ENCODE measurements at places on chromosomes 2 and 18.

DNA sequence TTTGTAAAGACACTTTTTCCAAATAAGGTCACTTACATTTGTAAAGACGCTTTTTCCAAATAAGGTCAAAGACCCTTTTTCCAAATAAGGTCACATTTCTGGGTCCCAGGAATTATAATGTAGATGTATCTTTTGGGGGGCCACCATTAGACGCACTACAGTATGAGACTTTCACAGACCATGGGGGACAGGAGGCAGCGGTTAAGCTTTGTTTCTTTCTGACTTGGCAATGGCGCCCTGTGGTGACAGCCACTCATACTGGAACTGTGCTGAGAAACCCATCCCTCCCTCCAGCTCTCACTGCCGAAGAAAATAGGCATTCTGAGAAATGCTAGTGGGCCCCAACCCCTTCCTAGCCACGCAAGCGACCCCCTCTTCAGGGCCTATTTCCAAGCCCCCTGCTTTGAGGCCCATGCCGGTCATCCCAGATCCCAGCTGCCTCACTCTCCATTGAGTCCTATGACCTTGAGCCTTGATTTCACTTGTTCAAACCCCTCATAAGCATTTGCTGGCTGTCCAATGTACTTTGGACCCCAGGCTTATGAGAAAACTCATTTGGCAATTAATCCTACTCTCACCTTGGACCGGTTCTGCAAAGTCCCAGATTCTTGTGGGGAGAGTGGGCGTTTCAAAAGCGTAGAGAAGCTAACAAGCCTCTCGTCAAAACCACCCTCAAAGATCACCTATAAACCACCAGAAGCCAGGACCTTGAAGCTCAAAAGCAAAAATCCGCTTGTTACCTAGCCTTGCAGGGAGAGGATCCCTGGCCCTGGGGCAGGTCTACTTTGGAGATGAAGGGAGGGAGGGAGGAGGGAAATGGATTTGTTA, 11.3 kb upstream of the SPATA3 start:
- no peak overlapping the region for H3K4me3 ChIP-seq
- no peak overlapping the region for H3K27ac ChIP-seq
- H3K4me1 ChIP-seq = peaks cover 3% of the 10 kb centered on the region
- H3K27me3 ChIP-seq = peaks cover 9% of the 10 kb centered on the region

DNA sequence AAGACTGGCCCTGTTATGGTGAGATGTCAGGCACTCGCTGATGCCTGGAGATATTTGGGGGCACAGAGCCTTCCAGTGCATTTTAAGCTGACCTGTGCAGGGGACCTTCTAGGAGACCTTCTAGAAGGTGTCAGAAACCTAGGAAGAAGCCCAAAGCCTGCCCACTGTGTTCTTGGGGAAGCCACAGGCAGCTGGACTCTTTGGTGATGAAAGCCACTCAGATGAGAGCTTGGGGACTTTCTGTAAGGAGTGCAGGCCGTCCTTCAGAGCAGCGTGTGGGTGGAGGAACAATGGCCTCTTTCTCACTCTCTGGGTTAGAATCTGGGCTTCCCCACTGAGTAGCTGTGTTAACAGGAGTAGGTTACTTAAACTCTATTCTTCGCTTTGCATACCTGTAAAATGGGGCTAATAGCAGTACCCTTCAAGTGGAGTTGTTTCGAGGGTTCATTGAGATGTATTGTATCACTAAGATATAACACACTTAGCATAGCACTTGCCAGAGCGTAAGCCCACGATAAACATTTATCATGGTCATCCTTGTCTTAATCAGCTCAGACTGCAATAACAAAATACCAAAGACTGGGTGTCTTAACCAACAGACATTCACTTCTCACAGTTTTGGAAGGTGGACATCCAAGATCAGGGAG, 322.3 kb upstream of the EPAS1 start:
- H3K27me3 ChIP-seq = no peaks in the 10 kb centered on the region
- H3K36me3 ChIP-seq = no peaks in the 10 kb centered on the region
- DNase-seq = no peak

GRCh38 chr2:66697366-66697765, 262.4 kb downstream of the MEIS1 start:
- peak overlapping the region; percentile 62 for H3K27ac ChIP-seq
- DNase-seq = no peak
- H3K4me3 ChIP-seq = no peak overlapping the region
- H3K4me1 ChIP-seq = no peaks in the 10 kb centered on the region

DNA sequence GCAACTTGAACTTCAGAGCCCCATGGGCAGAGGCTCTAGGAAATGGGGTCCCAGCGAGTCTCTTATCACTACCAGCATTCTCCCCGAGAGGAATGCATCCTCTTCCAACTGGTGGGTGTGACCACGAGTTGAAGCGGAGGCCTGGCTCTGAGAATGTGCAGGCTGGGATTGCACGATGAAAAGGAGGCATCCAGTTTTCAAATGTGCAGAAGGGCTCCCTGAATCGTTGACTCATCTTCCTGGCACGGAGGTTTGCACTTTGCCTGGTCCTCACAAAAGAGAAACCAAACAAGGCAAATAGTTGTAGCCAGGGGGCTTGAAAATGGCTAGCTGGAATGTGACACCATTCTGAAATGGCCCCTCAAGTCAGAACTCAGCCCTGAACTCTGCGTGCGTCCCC, 216.7 kb downstream of the GLI2 start:
- no peak overlapping the region for H3K4me3 ChIP-seq
- DNase-seq = no peak
- H3K27ac ChIP-seq = no peak overlapping the region
- H3K4me1 ChIP-seq = no peaks in the 10 kb centered on the region
- H3K36me3 ChIP-seq = no peaks in the 10 kb centered on the region
- no peaks in the 10 kb centered on the region for H3K27me3 ChIP-seq

GRCh38 chr18:35713545-35713944, 132.0 kb downstream of the GALNT1 start:
- H3K4me1 ChIP-seq = no peaks in the 10 kb centered on the region
- no peak overlapping the region for H3K4me3 ChIP-seq
- H3K36me3 ChIP-seq = peaks cover 19% of the 10 kb centered on the region
- no peak overlapping the region for H3K27ac ChIP-seq

GRCh38 chr2:184520441-184520840, 77.9 kb upstream of the ZNF804A start:
- H3K4me1 ChIP-seq = no peaks in the 10 kb centered on the region
- no peaks in the 10 kb centered on the region for H3K36me3 ChIP-seq
- H3K27ac ChIP-seq = no peak overlapping the region
- H3K27me3 ChIP-seq = no peaks in the 10 kb centered on the region

- H3K36me3 ChIP-seq = no peaks in the 10 kb centered on the region
- no peaks in the 10 kb centered on the region for H3K27me3 ChIP-seq
- no peak overlapping the region for H3K27ac ChIP-seq
- H3K4me1 ChIP-seq = no peaks in the 10 kb centered on the region
- no peak overlapping the region for H3K4me3 ChIP-seq
Observed at GRCh38 chr2:239644011-239644410, 243.2 kb upstream of the HDAC4 start.
